ENCODE measurements at places on chromosomes 4 and X.
A peak's percentile ranks its signal among the peaks of the same experiment; 100 is the strongest.

DNA sequence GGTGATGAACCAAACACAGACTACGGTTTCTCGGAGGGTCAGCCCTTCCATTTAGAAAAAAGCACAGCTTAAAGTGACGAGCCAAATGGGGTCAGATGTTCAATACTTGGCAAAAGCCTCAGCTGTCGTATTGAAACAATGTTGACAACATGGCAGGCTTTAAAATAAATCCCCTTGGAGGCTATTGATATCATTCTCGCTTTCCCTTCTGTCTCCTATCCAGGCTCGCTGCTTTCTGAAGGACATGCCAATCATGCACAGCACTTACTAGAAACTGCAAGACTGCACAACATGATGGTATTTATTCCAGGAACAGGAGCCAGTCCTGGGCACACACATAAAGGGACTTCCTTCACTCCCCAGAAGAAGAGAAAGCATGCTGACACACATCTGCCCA, 137.9 kb downstream of the SLC7A11 start:
- no peak for DNase-seq

DNA sequence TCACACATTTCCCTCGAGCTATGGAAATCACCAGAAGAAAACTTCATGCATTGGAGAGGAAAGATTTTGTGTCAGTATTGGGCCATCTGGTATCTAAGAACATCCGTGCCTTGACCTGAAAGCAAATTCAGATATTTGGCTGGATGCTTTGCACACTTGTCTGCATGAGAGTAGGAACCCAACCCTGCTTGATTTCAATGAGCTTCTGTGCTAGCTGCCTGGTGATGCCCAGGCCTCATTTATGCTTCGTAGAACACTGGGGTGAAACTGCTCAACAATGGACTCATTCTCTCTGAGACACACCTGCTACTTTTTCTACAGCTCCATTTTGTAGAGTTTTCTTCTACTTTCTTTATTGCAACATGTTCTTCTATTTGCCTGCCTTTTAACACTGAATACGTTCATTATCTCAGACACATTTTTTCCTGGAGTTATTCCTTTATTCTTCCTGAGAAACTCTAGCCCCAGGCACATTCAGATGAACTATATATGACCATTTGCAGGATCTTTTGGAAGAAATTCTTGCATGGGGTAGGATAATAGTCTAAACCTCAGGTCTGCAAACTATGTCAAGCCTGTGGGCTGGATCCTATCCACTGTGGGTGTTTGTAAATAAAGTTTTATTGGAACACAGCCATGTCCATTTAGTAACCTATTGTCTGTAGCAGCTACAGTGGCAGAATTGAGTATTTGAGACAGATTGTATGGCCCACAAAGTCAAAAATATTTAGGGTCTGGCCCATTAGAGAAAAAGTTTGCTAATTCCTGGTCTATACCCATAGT, 83.8 kb upstream of the CLCN4 start:
- DNase-seq: no peak

- no peak for DNase-seq
These were observed 585.7 kb downstream of the TLL1 start for GRCh38 chr4:166458756-166459155.

DNA sequence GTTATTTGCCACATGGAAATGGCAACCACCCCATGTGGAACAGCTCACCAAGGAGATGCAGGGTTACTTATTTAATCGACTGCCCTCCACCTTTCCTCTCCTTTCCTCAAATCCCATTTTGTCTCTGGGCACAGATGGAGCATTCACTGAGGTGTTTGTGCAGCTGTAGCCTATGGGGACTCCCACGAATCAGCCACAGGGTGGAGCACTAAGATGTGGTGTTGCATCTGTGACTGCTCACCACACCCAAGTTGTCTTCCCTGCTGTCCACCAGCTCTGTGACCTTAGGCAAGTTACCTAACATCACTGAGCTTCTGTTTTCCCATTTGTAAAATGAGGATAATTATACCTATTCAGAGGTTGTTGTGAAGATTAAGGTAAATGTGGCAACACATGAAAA, 252.4 kb upstream of the CPEB2 start:
- peak; percentile 33 for DNase-seq

DNA sequence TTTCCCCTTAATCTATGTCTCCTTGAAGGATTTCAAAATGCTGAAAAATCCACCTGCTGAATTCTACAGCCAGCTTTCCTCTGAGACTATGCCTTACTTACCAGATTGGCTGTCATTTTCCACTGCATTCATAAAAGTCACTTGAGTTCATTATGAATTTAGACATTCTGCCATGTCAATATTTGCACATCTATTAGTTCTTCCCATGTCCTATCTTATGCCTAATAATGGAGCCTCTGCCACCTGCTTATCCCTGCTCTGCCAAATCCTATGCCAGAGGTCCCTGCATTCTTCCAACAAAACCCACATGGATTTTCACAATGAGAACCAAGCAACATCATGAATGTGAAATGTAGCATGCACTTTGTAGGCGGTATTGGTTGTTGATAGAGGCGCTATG, 42.6 kb downstream of the GASK1B start:
- no peak for DNase-seq

DNA sequence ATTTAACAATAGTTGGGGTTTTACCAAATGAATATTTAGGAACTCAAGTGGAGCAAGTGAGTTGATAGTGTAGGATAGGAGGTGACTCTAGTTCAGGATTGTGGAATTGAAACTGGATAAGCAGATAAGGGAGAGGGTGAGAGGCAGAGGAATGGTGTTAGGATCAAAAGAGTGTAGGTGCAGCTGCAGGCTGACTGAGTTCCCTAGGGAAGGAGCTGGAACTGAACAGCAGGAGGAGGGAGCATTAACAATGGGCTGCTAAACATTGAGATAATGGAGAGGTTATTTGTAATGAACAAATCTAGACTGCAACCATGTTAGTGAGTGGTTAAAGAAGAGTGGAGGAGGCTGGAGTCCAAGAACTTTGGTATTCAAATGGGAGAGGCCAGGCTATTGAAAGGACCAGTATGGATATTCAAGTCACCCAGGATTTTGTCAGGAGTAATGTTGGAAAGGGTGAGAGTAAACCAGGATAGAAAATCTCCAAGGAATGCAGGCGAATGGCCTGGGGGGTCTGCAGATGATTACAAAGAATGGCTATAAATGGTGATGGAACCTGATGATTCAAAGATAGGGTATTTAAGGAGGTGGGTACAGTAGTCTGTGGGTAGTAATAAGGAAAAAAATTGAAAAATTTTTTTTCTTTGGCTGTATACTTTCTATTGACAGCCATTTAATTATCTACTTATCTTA, 497.1 kb upstream of the TENM3 start:
- no peak for DNase-seq

DNA sequence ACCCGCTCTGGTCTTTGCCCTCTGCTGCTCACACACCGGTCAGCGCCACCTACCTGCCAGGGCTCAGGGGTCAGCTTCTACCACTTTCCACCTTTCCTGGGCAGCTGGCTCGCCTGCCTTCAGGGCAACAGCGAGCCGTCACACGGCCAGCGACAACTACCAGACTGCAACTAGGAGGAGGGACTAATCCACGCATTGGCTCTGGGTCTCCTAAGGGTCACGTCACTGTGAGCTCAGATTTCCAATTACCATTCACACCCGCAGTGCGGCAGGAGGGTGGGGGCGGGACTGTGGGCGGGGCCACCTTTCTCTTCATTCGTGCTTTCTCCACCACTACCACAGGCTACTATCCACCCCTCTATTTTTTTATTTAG, at the start of gene BEX5:
BEX5 (minus strand) TSS at position 172 of the 374 bp plus-strand sequence. CDS start 1,712 bp downstream, outside the sequence.
- peak; percentile 80 for DNase-seq

GRCh38 chr4:108881986-108882385, 119.1 kb upstream of the ETNPPL start:
- DNase-seq: no peak

- no peak for DNase-seq
These were observed 45.7 kb downstream of the GPAT3 start for GRCh38 chr4:83581411-83582288.

GRCh38 chr4:42152507-42153504, at the start of gene BEND4:
Gene BEND4 (minus strand): TSS chr4:42152655. CDS start chr4:42152143, 512 bp downstream.
- no peak for DNase-seq

GRCh38 chr4:57124145-57124544, 14.0 kb upstream of the IGFBP7 start:
- DNase-seq: no peak

GRCh38 chr4:17045866-17046265, 147.4 kb upstream of the LDB2 start:
- no peak for DNase-seq

DNA sequence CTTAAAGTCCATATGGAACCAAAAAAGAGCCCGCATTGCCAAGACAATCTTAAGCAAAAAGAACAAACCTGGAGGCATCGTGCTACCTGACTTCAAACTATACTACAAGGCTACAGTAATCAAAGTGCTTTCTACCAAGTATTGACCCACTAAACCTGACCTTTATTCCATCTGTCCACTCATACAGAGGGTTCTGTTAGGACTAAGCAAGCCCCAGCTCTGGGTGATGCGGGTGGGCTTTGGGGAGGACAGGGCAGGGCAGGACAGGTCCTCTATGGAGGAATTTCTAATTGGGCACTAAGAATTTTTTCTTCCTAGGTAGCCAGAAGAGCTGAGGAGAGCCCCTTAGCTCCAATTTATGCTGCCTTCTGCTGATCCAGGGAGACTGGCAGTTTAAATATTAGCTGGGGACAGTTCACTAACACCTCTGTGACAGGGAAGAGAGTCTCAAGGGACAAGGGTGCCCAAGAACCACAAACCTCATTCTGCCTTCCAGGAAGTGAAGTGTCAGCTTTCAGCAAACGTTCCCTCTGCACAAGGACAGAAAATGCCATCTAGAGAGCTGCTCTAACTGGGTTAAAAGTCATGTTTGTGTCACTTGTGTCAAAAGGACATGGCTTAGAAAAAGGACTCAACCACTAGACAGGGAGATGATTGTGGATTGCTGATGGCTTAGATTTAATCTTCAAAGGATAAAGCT, 143.2 kb downstream of the KIT start:
- DNase-seq: peak; percentile 7

- DNase-seq: no peak
These were observed 317.7 kb upstream of the ANXA10 start for GRCh38 chr4:167774646-167775045.

DNA sequence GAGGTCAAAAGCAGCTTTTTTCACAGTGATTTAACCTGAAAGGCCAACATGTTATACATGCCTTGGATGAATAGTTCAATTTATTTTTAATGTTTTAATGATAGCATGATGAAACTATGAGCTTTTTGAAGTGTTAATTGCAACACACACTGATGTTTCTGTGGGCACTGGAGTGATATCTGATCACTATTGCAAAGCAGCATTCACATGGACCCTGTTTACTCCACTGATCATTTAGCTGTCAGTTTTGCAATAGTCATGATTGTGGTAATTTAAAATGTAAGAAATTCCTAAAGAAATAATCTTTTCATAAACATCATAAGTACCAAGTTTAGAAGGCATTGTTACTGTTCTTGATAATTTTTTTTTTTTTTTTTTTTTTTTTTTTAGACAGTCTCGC, 74.1 kb downstream of the ARSJ start:
- no peak for DNase-seq

DNA sequence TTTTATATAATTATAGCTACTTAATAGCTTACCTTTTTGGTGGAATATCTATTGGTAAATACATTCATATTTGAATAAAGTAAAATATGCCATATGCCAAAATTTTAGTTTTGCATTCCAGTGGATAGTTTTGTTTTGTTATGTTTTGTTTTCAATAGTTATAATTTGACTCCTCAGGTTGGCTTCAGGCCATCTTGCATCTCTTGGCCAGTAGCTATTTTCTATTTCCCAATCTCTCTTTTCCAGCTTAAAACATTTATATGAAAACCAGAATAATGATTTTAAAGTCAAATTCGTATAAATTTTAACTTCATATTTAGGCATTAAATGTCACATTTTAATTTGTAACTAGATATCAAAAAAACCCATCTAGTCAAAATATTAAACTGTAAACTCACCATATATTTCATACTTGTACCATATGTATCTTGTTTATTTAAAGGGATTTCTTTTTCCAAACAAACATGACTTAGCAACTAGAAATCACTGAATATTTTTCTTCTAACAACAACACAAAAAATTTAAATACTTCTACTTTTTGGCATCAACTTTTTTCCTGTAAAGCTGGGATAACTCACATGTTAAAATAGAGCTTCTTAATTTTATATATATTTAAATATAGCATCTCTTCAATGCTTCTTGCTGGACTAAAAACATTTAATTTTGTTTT, 1209.6 kb downstream of the PCDH7 start:
- no peak for DNase-seq

DNA sequence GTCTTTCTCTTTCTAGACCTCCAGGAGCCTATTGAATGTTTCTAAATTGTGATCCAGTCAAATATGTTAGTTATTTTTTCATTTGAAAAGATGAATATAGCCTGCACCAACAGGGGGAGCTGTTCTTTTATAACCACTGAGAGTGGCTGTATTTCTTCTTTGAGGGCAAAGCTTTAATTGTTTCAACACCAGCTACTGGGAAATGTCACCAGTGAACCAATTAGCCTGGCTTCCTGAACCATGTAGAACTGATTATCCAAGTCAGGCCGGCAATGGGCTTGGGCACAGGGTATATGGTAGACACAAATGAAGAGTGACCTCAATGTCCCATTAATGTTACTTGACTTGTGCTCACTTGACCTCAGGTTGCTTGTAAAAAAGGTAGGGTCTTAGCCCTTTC, 4.8 kb upstream of the DAPP1 start:
- DNase-seq: no peak

DNA sequence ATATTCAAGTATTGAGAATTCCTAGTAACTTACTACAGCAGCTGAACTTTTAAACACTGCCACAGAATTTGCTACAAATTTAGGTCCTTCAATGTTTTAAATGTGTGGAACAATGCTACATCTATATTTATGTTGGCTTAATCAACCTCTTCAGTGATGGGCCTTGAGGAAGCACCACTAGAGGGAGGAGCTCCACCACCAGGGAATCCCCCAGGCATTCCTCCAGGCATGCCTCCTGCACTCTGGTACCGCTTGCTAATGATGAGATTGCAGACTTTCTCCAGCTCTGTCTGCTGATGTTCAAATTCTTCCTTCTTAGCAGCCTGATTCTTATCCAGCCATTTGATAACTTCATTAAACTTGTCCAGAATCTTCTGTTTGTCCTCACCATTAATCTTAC, 190.8 kb downstream of the HTR2C start:
- no peak for DNase-seq

GRCh38 chrX:9390693-9391368, 74.0 kb upstream of the TBL1X start:
- DNase-seq: no peak

- no peak for DNase-seq
These were observed 3.3 kb upstream of the FAT4 start for GRCh38 chr4:125311503-125311902.

- no peak for DNase-seq
These were observed 3.7 kb upstream of the OSTC start for GRCh38 chr4:108646706-108647105.

- DNase-seq: no peak
These were observed 24.5 kb downstream of the CETN2 start for GRCh38 chrX:152806035-152806434.

DNA sequence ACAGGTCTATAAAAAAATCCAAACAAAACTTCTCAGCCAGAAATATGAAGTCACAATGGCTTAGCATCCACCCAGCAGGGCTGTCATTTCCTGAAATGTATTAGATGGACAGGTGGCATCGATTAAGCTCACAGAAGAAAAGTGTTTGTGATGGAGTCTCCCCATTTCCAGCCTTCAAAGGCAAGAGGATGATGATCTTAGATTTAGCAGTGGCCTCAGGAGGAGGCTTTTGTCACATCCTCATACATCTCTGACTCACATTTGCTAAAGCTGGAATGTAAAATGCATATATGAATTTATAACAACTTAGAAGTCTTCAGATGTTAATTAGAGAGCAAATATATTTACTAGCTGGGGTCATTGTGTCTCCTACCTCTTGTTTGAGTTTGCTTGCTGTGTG, 441.9 kb downstream of the SPRY1 start:
- no peak for DNase-seq

Measured in natural killer cell (primary cell).